Heart right ventricle (tissue), 16 donors: ENCODE measurements at places on chromosomes 13 and 19. TPM values are rescaled to one million over a fixed set of nuclear protein-coding genes. Genes with fewer than 3 reads are reported as not detected.
A peak's percentile ranks its signal among the peaks of the same experiment; 100 is the strongest.

DNA sequence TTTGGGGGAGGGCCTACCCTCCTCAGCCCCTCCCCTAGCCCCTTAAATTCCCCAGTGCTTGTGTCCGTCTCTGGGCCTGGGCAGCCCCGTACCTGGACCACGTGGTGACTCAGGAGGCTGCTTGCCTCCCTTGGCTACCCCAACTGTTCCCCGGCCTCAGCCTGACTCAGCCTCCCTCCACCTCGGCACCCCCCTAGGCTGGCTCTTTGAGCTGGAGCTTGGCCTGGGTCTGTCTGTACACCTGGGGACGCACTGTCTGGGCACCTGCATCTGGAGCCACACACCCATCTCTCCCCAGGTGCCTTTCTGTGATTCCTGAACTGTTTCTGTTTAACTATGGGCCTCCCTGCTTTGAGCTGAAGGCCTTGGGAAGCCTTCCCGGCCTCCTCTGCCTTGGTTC, 1.8 kb upstream of the KLK14 start:
- no peak for DNase-seq

- no peak for DNase-seq
Observed at GRCh38 chr19:23855676-23856075, 59.0 kb upstream of the ZNF726 start.

DNA sequence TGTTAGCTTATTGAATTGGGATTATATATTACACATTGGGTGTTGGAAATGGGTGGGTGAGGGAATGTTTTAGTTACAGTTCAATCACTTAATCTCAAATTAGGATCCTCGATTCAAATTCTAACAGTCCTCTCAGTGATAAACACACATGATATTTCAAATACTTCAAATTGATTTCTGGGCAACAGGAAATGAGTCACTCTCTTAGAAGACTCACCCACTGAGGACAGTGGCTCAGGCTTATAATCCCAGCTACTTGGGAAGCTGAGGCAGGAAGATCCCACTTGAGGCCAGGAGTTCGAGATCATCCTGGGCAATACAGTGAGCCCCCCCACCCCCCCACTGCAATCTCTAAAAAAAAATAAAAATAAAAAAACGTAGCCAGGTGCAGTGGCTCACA, 435.3 kb downstream of the KLF12 start:
- no peak for DNase-seq

DNA sequence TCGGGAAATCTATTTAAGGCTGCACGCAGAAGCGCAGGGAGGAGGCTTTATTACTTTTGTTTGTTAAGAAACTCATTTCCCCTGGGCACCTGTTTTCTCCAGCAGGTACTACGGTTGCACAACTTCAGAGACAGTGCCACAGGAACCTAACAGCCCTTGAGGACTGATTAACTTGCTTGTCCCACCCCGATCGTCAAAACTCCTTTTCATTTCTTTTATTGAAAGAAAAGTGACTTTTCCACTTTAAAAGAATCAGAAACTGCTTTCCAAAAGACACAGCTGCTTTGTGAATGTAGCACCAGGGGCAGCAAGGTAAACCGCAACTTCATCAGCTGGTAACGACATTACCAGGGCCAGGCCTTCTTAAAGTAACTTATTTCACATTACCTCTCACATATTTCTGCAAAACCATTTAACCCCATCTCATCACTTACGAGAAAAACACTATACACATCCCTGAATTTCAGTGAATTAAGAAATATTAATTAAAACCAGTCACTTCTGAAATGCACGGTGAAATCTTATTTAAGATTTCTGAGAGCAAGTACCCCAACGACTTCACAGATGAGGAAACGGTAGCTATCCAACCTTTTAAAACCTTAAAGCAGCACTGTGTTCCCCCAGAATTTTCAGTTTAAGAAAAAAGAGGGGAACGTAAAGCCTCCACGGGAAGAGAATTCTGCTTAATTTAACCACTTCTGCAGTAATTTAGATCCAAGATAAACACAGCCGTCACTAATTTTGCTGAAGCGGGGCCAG, 1.4 kb downstream of the ANKRD10 start:
- no peak for DNase-seq

DNA sequence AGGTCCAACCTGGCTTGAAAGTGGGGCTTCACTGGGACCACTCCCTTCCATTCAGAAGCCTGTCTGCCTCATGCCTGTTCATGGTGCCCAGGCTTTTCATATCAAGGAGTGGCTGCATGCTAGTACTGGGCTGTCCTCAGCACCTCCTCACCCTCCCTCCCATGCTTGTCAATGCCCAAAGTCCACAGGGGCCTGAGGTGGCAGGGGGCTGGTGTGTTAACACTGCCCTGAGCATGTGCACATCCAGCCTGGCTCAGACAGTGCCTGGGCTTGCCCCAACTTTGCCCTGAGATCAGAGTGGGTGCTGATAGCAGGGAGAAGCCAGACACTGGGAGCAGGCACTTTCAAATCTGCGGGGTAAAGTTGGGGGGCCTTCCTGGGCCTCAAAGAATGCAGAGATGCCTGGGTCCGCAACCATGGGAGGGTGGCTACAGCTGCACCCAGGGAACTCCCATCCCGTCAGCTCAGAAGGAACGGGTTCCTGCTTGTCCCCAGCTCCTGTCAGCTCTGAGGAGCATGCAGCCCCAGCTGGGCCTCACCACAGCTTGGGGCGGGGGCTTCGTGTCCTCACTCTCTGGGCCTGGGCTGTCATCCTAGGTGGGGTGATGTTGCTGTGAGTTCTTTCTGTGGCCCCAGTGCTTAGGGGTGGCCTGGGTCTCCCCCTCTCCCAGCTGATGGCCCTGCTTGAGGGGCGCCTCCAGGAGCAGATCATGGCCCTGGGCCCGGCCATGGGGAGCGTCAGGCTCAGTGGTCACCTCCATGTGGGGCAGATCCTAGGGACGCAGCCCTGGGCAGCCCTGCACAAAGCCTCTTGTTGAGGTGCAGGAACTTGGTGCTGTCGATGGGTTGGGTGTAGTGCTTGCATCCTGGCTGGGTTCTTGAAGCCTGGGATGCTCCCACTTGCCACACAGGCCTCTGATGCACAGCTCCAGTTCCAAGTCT, 830.6 kb upstream of the SLITRK5 start:
- DNase-seq, result no peak

Gene S1PR2
- 1.8 TPM for polyA plus RNA-seq

Gene FGF9
- 0.96 TPM for polyA plus RNA-seq

GRCh38 chr13:77329911-77330584, 3.2 kb upstream of the MYCBP2 start:
- no peak for DNase-seq

DNA sequence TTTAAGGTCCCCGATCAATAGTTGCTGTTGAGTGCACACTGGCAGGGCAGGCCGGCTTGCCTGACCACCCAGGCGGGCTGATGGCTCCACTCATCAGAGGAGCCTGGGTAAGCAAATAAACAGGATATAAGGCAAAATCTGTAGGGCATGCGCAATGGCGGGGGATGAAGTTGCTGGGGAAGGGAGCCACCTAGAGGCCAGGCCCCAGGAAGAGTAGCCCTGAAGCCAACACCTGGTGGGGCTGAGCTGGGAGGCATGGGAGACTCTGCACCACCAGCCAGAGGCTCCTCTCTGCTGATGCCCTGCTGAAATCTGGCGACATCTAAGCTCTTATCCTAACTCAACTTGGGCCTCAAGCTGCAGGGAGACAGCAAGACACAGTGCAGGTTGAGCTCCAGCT, 324.3 kb downstream of the ZNF536 start:
- no peak for DNase-seq

- DNase-seq, result no peak
Observed at GRCh38 chr19:17296976-17297375, 6.2 kb downstream of the ABHD8 start.

DNA sequence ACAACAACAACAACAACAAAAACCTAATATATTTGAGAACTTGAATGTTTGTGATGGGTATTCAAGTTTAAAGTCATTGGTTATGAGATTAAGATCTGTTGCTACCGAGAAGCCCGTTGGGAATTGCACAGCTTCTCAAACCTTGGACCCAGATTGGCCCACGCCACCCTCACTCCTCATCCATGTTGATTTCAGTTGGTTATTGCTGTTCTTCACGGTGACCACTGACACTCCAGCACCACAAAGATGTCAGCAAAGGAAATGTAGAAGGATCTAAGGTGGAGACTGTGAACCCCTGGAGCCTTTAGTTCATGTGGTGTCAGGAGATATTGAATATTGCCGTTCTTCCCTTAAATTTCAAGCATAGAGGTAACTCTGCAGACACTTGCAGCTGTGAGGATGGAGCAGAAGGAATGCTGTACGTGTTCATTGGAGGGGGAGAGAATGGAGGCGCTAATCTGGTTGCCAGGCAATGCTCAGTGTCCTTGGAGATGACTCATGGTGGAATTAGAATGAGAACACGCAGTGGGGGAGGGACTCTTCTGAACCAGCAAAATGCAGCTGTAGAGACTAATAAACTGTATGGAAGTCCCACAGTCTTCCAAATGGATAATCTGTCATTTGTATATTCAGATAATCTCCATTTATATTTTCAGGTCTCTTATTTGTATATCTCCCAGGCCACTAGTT, 20.8 kb upstream of the ZNF835 start:
- DNase-seq, result no peak

Gene NOTCH3
- 21.9 TPM for polyA plus RNA-seq

GRCh38 chr13:43495732-43496131, 291.0 kb downstream of the ENOX1 start:
- DNase-seq, result no peak

DNA sequence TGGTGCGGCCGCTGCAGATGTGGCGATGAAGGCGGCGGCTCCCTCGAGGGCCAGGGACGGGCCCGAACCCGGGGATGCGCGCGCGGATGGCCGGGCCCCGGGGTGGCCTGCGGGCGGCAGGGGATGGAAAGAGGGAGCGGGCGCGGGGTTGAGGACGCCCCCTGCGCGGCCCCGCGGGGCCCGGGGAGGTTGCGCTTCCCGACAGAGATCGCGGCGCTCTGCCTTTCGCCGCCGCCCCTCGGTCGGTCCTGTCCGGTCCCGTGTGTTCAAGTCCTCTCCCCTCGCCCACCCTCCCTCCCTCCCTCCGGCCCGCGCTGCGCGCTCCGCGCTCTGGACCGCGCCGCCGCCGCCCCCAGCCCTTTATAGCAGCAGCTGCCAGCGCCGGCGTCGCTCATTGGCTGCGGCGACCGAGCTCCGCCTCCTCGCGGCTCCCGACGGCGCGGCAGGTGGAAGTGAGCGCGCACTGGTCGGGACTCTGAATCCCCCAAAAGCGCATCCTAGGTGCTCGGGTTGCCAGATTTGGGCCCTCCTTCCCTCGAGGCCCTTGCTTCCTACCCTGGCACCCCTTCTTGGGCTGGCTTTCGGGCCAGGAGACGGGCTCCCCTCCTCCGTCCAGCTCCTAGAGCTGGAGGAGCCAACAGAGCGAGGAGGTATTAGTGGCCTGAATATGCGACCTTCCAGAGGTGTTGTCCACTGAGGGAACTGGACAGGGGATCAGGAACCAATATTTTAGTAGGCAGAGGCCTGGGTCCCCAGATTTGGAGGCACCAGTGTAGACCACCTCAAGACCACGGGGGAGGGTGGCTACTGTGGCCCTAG, at the start of gene ELAVL3:
TSS of gene ELAVL3 (minus strand) at position 332 of the 819 bp plus-strand sequence. CDS start 438 bp downstream, outside the sequence.
- no peak for DNase-seq

DNA sequence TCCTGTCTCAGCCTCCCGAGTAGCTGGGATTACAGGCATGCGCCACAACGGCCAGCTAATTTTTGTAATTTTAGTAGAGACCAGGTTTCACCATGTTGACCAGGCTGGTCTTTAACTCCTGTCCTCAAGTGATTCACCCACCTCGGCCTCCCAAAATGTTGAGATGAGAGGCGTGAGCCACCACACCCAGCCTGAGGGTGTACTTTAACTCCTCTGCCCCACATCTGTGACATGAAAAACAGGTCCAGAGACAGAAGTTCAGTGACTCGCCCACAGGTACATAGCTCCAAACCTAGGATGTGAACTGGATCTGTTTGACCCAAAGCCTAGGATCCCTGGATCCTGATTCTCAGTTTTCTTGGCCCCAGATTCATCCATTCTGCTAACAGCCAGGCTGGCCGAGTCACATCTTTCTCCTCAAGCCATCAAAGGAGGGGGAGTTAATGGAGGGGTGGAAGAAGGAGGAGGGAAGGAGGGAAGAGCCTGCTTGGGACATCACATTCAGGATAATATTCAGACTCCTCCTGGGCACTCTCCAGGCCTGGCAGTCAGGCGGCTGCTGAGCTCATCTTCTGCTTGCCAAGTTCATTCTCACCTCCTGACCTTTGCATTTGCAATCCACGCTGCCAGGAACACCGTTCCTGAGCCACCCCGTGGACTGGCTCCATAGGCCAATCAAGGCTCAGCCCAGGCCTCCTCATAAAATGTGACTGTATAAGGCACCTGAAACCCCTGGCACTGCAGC, 3.1 kb downstream of the SPC24 start:
- DNase-seq, result peak; percentile 74

- no peak for DNase-seq
Observed at GRCh38 chr13:27245610-27246009, 5.7 kb upstream of the RPL21 start.

GRCh38 chr19:3167533-3168272, 10.9 kb upstream of the S1PR4 start:
- DNase-seq, result no peak

DNA sequence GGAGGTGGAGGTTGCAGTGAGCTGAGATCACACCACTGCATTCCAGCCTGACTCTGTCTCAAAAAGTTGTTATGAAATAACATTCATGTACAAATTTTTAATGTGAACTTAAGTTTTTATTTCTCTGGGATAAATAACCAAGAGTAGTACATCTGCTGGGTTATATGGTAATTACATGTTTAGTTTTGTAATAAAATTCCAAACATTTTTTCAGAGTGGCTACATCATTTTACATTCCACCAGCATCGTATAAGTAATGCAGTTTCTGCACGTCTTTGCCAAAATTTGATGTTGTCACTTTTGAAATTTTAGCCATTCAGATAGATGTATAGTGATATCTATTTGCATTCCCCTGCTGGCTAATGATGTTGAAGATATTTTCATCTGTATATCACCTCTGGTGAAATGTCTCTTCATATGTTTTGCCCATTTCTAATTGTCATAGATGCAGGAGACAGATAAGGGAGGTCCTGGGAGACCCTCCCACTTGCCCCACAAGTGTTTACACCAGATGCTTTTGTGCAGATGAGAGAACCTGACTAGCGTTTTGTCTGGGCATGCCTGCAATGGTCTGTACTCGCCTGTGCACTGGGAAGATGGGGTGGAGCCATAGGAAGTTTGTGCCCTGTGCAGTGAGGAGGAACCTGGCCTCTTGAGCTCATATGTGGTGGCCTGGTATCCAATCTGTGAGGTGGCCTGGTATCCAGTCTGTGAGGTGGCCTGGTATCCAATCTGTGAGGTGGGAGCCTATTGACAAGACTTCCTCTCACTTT, 12.7 kb upstream of the KBTBD6 start:
- DNase-seq, result no peak

DNA sequence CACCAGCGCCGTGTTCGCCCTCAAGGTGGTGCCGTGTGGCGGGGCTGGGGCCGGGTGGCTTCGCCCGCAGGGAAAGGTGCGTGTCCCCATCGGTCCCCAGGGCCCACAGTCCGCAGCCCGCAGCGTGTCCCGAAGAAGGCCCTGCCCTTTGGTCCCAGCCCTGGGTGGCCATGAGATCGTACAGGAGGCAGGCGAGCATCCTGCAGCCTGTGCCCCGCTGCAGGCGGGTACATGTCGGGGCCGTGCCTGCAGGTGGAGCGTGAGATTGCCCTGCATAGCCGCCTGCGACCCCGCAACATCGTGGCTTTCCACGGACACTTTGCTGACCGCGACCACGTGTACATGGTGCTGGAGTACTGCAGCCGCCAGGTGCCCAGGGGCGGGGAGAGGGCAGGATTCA, 1.5 kb downstream of the PLK5 start:
- DNase-seq, result no peak

- peak; percentile 81 for DNase-seq
Observed at GRCh38 chr13:32902874-32903273, 113.3 kb upstream of the KL start.

Gene CKM
- polyA plus RNA-seq, result 2,078 TPM

GRCh38 chr13:65613004-65613403, 1617.1 kb downstream of the PCDH9 start:
- no peak for DNase-seq

Gene SIGLEC12
- polyA plus RNA-seq, result not detected
